Diencephalon (tissue), 1 donor: ENCODE measurements at places on chromosomes 11 and 22. TPM values are rescaled to one million over a fixed set of nuclear protein-coding genes. Genes with fewer than 3 reads are reported as not detected.

The MS4A3 gene
- total RNA-seq: 1.6 TPM

The LUZP2 gene
- total RNA-seq: 131 TPM

The FAT3 gene
- total RNA-seq: 304 TPM

The HTATIP2 gene
- 5.1 TPM for total RNA-seq

The FOSL1 gene
- not detected for total RNA-seq

The GLYATL1 gene
- 3.5 TPM for total RNA-seq

The SCARF2 gene
- 3.5 TPM for total RNA-seq

The GNAZ gene
- 120 TPM for total RNA-seq

The OR51E2 gene
- under 0.01 TPM for total RNA-seq

The JAML gene
- total RNA-seq: 0.92 TPM

The NPTXR gene
- 64.6 TPM for total RNA-seq
